Omental fat pad (tissue), 4 donors: ENCODE measurements at places on chromosomes 1 and 21. TPM values are rescaled to one million over a fixed set of nuclear protein-coding genes. Genes with fewer than 3 reads are reported as not detected.

GPR37L1 gene
- total RNA-seq, result 0.16 TPM

OR2M3 gene
- total RNA-seq, result not detected

DNA sequence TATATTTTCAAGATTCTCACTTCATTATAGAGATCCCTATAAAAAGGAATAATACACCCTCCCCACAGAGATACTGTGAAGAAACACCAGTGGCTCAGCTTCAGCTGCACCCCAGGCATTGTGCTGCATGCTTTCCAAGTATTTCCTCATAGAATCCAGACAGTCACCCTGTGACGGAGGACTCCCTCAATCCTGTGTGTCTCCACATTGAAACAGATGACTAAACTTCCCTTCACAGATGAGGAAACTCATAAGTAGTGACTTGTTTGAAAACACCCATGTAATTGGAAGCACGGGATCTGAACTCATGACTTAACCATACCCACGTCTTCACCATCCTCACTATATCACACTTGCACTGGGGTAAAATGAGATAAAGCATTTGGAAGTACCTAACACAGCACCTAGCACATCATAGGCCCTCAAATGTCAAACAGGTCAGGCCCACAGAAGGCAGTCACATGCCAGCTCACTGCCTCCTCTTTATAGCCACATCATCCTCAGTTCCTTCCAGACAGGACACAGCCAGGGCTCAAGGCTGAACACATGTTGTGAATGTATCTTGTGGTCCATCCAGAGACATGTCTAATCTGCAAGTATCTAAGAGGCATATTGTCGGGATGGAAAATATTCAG is 55.2 kb downstream of the GPR161 start:
- no peak for DNase-seq

DNA sequence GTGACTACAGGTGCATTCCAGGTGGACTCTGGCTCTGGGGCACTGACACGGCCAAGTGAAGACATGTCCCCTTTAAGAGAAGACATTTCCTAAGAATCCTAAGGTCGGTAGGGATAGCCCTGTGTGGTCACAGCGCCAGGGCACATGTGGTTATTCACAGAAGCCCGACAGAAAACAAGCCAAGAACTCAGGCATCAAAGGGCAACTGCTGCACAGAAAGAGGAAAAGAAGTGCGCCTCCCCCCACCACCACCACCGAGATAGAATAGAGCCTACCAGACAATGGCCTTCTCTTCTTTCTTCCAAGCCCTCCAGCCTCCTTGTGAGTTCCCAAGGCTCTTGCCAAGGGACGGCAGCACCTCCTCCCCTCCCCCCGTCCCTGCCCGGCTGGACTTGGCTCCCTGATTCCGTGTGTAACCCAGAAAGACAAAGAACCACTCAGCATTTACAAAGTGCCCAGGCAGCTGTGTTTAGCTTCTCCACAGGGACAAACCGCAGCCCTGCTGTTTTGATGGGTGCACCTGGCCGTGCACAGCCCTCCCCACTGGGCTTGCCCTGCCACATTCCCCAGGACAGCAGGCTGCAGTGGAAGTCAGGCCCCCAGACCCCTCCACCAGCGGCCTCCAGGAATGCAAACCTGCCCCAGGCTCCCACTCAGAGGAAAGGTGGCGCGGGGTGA is 30.2 kb downstream of the TMPRSS2 start:
- no peak for DNase-seq

DNA sequence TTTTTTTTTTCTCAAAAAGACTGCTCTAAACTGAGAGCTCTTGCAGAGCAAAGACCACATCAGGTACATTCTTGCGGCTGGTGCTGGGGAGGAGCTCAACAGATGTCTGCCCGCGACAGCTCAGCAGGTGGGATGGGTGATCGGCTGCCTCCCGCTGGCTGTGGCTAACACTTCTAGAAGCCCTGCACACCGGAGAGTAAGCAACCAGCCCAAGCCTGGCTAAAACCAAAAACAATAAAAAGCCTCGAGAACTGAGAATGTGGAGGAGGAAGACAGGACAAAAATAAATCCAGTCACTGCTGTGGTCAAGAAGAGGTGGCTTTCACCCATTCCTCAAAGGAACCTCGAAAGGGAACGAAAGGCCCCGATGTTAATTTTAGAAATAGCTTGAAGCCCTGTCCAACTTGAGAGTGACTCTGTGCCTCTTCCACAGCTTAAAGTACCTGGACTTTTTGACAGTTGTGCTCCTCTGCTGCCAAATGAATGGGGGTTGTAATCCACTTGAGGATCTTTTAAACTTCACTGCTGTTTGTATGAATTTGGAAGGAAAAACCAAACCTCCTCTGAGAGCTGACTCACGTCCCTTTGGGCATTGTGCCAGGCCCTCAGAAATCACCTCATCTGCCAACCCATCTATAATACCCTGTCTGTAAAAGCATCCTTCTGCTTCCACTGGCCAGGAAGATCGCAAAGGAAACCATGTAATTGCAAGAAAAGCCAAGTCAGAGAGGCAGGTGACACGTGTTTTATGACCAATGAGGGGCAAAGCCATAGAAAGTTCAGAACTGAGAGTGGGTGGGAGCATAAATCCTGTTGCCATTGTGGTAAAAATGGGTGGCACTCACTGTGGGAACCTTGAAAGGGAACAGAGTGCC is 78.6 kb downstream of the KCNN3 start:
- DNase-seq, result no peak

- DNase-seq, result no peak
Observed at GRCh38 chr1:84975035-84975434, 21.9 kb downstream of the MCOLN2 start.

CRYZ gene
- total RNA-seq, result 9.1 TPM

DNA sequence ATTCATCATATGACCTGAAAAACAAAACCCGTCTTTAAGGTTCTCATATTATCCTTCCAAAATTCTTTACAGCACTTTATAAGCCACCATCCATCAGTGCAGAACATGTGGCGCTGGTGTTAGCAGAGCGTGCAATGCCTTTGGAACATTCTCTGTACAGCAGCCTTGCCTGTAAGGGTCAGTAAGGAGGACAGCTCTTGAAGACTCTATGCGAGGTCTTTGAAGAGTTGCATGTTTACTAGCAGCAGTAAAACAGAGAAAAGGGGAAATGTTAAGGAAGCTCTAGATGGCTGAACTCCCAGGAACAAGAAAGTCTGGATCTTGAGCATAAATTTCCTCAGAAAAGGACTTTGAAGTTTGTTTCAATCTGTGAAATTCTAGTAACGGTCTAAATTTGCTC is 365.6 kb downstream of the DUSP10 start:
- no peak for DNase-seq

C1orf226 gene
- 10.2 TPM for total RNA-seq

DNA sequence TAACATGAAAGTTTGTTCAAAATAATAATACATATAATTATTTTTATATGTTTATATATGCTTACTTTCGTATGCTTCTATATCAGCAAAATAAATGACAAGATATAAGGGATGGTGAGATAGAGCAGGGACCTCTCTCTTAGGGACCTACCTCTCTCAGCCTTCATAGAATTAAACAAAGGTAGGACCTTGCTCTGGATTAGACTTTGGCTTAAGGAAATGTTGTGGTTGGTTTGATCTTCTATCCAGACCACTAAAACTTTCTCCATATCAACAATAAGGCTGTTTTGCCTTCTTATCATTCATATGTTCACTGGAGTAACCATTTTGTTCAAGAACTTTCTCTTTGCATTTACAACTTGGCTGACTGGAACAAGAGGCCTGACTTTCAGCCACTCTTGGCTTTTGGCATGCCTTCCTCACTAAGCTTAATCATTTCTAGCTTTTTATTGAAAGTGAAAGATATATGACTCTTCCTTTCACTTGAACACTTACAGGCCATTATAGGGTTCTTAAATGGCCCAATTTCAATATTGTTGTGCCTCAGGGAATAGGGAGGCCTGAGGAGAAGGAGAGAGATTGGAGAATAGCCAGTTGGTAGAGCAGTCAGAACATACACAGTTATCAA is 14.4 kb downstream of the FRRS1 start:
- DNase-seq, result no peak

DNA sequence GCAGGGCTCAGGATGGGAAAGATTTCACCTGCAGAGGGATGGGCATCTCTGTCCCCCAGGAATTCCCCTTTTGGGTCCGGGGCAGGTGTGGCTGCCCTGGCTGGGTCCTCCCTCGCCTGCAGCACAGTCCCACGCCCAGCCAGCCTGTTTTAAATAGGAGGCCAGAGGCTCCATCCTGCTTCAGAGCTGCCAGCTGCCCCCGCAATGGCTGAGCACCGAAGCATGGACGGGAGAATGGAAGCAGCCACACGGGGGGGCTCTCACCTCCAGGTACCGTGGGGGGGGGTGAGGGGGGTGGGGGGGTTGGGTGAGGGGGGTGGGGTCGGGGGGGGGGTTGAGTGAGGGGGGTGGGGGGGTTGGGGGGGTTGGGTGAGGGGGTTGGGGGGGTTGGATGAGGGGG is 3.6 kb downstream of the SCNN1D start:
- DNase-seq, result no peak

PLA2G5 gene
- total RNA-seq, result 14.5 TPM

GRCh38 chr1:187413405-187414169 is 584.8 kb downstream of the PLA2G4A start:
- DNase-seq, result no peak

- DNase-seq, result no peak
Observed at GRCh38 chr1:109880971-109881894, 29.4 kb upstream of the CSF1 start.

CDC20 gene
- total RNA-seq, result 0.93 TPM

SH3D21 gene
- 1.9 TPM for total RNA-seq

CD53 gene
- 204 TPM for total RNA-seq

NCMAP gene
- total RNA-seq, result not detected

- DNase-seq, result no peak
Observed at GRCh38 chr1:225842074-225842473, 32.1 kb downstream of the EPHX1 start.

NR5A2 gene
- 7.2 TPM for total RNA-seq

GRCh38 chr21:39005502-39005787 is 177.8 kb downstream of the PSMG1 start:
- DNase-seq, result no peak

GRCh38 chr1:102186536-102186935 is 189.8 kb upstream of the OLFM3 start:
- no peak for DNase-seq

PODN gene
- total RNA-seq, result 99.8 TPM

GBP6 gene
- not detected for total RNA-seq

DNA sequence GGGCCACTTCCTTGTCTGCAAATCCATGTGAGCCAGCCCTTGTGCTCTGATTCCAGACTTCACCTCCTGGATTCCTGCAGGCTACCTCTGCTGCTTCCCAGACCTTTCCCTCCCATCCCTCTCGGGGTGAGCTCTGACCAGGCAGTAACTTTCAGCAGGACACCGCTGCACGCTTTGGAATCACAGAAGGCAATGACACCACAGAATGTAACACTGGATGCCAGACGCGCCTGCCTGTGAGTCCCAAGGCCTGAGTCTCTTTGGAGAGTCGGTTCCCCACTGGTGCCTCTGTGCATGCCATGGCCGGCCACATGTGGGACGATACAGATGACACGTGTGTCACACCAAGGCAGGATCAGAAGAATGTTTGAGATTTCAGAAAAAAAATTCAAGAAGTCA is 89.7 kb upstream of the ERRFI1 start:
- DNase-seq, result no peak

DNA sequence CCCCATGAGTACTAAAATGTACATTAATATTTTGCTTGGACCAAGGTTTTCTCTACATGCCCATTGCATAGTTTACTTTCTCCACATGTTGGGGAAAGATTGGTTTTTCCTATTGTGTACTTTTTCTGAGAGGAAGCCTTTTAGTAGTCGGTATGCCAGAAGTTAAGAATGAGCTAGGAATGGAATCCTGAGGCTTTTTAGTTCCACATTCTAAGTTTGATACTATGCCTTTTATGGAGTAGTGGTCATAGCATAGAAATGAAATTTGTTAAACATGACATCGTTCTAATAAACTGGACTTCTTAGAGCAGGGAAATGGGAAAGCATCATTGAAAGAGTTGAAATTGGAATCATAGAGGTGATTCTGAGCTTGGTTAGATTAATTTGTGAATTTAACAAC is 64.3 kb downstream of the BCL9 start:
- no peak for DNase-seq

GRCh38 chr1:197913495-197914276 is 3.5 kb upstream of the LHX9 start:
- no peak for DNase-seq
